ENCODE measurements at places on chromosomes 11 and 22.

GRCh38 chr11:76005756-76006155 is 190.7 kb downstream of the UVRAG start:
- DNase-seq, result no peak

GRCh38 chr22:17748555-17749353 is 25.5 kb downstream of the BID start:
- no peak for DNase-seq

DNA sequence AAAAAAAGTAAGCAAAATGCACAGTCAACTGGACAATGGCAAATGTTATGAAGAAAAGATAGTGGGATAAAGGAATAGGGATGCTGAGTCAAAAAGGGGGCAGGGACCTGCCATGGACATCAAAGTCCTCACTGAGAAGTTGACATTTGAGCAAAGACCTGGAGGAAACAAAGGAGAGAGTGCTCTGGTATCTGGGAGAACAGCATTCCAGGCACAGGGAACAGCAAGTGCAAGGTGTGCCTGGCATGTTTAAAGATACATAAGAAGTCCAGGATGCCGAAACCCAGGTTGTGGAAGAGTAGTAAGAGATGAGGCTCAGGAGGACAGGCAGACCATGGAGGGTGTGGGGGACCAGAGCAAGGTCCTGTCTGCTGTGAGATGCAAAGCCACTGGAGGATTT is 123.3 kb downstream of the RRAS2 start:
- no peak for DNase-seq

GRCh38 chr11:123152951-123153350 is 42.1 kb downstream of the CLMP start:
- DNase-seq, result no peak

- DNase-seq, result no peak
These were observed 5.7 kb downstream of the KCNQ1 start for GRCh38 chr11:2450321-2451041.

GRCh38 chr11:312092-312816 is 1.6 kb upstream of the IFITM1 start:
- DNase-seq, result no peak

GRCh38 chr11:65633390-65634108 is 4.4 kb upstream of the SIPA1 start:
- no peak for DNase-seq

GRCh38 chr11:63537293-63538101 is 889 bp downstream of the PLAAT4 start:
- no peak for DNase-seq

- no peak for DNase-seq
These were observed 83.8 kb upstream of the FIBIN start for GRCh38 chr11:26909991-26910591.

DNA sequence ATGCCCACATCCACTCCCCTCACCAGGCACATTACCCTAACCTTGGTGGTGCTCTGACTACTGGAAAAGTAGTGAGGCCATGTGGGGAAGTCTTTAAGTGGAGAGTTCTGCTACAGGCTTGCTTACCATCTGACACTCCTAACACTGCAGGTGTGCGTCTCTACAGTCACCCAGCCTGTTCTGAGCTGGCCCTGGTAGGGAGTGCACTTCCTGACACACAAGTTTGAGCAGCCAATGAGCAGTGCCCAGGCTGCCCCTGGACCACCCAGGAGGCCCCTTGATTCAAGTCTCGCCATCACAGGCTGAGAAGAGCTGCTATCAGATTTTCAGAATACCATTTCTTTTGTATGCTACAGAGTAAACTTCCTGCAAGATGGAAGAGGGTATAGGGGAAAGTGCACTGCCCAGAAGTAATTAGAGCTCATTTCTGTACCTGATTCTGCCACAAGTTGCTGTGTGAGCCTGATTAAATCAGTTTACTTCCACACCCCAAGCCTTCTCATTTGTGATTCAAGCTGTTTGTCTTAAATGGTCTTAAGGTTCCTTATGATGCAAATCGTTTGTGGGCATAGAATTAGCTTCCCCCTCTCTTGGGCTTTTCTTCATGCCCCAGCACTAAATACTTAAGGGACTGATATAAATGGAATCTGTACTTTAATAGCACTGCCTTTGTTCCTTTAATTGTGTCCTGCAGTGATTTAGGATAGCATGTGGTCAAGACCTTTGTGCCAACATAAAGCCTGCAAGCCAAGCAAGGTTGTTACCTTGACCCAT is 22.2 kb downstream of the OPCML start:
- no peak for DNase-seq

DNA sequence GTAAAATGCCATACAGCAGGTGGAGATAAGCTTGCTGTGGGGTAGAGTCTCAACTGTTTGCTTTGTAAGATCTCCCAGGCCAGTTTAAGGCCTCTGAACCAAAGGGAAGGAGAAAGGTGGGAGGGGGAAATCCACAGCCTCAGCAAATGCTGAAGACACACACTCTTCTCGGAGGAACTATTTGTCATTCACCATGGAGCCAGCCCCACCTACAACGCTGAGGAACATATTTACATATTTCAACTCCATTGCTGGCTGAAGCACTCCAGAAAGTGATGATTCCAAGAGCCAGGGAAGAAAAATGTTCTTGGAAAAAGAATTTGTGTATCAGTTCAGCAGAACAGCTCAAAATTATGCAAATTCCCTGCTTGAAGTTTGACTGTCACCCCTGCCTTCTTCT is 6.5 kb downstream of the TENM4 start:
- DNase-seq, result no peak

GRCh38 chr11:64862987-64863390 is 15.4 kb downstream of the EHD1 start:
- no peak for DNase-seq

DNA sequence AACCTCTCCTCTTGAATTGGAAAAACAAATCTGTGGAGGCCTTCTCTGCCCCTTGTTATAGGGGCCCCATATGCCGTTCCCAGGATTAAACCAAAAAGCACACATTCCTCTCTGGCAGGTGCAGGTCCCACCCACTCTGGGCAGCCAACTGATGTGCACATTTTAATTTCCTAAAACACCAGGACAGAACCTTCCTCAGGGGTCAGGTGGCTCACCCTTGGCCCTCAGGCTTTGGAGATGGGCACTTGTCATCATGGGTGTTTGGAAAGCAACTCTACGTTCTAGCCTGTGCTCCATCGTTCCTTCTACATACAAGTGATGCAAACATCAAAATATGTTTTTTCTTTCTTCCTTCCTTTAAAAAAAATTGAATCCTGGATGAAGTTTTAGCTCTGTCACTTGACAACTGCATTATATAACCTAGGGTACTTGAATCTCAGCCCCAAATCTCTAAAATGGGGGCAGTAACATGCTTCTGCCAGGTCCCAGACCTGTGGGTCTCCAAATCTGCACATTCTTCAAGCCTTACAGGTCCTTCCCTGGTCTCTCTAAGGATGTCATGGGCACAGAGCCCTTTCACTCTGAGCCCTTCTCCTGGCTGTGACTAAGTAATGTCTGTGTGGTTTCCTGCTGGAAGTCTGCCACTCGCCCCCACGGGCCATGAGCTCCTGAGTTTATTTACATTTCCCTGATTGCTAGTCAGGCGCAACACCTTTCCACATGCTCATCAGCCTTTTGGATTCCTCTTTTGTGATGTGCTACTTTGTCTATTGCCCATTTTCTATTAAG is 43.8 kb downstream of the KCNQ1OT1 start:
- no peak for DNase-seq

DNA sequence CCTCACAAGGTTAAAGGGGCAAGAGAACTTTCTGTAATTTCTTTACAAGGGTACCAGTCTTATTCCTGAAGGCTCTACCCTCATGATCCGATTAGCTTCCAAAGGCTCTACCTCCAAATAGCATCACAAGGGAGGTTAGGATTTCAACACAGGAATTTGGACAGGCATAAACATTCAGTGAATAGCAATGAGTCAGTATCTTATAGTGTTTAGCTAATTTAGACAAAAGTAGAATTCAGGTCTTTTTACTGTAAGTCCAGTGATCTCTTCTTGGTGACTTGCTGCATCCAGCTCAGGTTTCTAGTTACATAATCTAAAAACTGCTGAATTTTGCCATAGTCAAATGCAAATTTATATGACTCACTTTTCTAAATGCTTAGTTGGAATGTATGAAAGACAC is 1995.6 kb upstream of the RAG2 start:
- DNase-seq, result no peak

- DNase-seq, result no peak
These were observed 1.3 kb upstream of the SC5D start for GRCh38 chr11:121291319-121291718.

DNA sequence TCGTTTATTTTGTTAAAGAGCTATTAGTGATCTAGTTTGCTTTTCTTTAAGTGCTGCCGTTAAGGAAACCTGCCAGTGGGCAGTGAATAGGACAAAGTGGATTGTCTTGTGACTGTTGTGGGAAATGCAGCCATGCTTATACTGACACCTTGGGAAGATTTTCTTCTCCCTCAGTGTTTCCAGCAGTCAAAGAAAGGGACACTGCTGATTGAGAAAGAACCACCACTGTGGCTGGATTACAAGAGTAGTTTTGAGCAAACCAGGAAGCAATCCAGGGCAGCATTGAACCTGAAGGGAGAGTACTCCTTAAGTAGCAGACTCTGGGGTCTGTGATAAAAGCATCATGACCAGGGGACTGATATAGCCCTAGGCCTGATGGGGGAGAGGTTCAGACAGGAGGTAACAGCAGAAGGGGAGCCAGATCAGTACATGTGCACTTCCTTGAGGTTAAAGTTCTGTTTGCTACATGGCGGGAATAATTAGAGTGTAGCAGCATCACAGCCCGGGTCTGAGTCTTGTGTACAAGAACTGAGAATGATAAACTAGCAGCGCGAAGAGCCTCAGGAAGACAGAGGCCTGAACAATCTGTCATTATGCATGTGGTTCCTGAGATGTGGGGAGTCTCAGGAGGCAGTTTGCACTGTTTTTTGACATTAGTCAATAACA is 167.8 kb downstream of the C11orf91 start:
- no peak for DNase-seq

DNA sequence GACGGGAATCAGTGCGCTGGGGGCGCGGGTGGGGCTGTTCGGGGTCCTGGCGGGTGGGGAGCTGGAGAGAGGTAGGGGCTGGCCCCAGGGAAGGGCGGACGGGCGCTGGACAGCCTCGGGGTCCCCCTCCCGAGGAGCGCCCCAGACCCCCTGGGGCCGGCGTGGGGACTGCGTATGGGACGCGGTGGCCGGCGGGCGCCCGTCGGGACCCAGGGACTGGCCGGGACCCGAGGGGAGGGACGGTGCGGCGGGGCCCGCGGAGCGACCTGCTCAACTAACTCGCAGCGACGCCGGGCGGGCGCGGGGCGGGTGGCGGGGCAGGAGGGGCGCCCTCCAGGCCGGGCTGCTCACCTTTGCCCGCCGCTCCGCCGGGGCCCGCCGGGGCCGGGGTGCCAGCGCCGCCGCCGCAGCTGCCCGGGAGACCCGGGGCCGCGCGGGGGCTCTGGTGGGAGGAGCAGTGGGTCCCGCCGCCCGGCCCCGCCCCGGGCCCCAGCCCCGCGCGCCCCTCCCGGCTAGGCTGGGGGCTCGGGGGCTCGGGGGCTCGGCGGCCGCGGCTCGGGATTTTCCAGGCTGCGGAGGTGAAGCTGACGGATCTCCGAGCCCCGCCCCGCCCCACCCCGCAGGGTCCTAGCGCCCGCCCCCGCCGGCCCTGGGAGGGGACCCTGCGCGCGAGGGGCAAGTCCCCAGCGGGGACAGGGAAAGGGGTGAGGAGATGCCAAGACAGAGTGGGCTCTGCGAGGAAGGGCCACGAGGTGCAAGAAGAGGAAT is 12.3 kb downstream of the STARD10 start:
- no peak for DNase-seq

DNA sequence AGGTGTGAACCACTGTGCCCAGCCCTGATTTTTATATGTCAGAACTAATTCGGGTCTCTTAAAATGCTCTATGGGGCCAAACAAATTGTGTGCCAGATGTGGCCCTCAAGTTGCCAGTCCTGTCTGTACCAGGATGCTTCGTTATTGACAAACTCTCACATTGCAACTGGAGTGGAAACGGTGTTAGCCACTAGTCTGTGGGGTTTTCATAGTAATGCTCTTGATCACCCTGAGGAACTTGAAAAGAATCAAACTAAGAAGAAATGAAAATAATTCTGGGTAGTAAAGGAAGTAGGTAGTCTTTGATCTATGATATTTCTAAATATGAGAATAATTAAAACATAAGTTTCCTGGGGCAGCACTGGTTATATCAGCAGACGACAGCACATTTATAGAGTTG is 67.3 kb upstream of the ADSL start:
- no peak for DNase-seq

DNA sequence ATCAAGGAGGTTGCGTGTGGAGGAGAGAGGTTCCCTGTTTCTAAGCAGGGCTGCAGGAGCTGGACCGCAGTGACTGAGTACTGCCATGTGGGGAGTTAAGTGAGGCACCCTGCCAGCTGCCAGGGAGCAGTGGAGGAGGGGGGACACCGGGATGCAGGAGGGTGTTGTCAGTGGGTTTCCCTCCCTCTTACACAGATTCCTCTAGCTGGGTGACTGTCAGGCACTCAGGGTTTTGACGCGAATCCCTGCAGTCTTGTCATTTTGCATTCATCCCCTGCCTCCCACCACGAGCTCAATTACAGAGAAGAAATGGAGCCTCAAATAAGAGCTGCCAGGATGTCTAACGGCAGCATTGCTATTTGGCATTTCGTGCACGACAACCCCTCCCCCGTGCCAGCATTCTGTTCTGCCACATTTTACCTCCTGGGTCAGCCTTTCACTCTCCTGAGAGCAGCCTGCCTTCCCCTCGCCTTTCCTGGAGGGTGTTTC is 119.8 kb upstream of the SORL1-AS1 start:
- no peak for DNase-seq

DNA sequence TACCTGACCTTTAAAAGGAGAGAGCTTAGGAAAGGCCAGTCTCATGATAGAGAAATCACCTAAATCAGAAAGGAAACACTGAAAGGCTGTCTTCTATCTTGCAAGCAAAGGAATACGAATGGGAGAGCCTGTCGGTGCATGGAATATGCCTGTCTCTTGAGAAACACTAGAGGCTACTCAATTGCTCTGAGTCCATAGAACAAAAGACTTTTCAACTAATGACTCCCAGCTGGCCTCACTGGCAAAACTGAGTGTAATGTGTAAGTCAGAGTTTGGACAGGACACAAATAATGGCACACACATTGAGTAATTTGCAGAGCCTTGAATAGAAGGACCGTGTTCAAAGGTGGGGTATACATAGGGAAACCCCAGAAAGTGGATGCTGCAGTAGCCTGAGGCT is 171.0 kb upstream of the ARHGAP20 start:
- no peak for DNase-seq

DNA sequence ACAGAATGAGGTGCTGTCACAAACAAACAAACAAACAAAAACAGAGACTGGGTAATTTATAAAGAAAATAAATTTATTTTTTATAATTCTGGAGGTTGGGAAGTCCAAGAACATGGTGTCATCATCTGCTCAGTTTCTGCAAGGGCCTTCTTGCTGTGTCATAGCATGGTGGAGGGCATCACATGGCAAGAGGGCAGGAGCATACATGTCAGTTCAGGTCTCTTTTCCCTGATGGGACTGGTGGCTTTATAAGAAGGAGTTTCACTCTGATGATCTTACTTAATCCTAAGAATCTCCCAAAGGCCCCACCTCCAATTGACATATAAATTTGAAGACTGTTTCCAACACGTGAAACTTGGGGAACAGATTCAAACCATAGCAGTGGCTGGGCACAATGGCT is 135.7 kb downstream of the NECTIN1 start:
- DNase-seq, result no peak
